ENCODE measurements at places on chromosomes 2 and 18.
A peak's percentile ranks its signal among the peaks of the same experiment; 100 is the strongest.

GRCh38 chr18:22385718-22386117 is 32.0 kb downstream of the CTAGE1 start:
- no peak for DNase-seq

GRCh38 chr2:166112193-166112605 is 15.6 kb downstream of the SCN1A start:
- no peak for DNase-seq

DNA sequence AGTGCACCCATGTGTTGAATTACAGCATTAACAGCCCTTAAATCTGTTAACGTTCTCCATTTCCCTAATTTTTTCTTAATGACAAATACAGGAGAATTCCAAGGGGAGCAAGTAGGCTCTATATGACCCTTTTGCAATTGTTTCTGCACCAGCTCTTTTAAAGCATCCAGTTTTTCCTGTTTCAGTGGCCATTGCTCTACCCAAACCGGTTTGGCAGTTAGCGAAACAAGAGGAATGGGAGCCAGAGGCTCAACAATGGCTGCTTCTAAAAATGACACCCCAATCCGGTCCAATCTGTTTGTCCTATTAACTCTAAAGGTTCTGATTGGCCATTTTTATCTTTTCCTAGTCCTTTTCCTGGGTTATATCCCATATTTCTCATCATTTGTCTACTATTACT is 15.1 kb upstream of the SUCLG1 start:
- DNase-seq: no peak

GRCh38 chr2:232200195-232200594 is 178.4 kb upstream of the ALPP start:
- DNase-seq: no peak

- no peak for DNase-seq
These were observed 99.8 kb upstream of the FZD7 start for GRCh38 chr2:201933792-201934237.

DNA sequence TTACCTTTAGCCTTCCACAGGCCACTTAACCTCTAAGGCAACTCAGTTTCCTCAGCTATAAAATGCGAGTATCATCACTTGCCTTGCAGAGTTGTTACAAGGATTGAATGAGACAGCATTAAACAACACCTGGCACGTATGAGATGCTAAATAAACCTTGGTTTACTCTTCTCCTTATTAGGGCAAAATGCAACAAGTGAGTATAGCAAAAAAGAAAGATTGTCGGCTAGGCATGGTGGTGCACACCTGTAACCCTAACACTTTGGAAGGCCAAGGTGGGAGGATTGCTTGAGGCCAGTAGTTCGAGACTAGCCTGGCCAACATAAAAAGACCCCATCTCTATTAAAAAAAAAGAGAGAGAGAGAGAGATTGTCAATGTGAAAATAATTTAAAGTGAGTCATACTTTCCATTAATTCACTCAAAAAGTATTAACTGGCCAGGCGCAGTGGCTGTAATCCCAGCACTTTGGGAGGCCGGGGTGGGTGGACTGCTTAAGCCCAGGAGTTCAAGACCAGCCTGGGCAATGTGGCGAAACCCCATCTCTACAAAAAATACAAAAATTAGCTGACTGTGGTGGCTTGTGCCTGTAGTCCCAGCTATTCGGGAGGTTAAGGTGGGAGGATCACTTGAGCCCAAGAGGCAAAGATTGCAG is 8.0 kb downstream of the ATAD2B start:
- DNase-seq: no peak

DNA sequence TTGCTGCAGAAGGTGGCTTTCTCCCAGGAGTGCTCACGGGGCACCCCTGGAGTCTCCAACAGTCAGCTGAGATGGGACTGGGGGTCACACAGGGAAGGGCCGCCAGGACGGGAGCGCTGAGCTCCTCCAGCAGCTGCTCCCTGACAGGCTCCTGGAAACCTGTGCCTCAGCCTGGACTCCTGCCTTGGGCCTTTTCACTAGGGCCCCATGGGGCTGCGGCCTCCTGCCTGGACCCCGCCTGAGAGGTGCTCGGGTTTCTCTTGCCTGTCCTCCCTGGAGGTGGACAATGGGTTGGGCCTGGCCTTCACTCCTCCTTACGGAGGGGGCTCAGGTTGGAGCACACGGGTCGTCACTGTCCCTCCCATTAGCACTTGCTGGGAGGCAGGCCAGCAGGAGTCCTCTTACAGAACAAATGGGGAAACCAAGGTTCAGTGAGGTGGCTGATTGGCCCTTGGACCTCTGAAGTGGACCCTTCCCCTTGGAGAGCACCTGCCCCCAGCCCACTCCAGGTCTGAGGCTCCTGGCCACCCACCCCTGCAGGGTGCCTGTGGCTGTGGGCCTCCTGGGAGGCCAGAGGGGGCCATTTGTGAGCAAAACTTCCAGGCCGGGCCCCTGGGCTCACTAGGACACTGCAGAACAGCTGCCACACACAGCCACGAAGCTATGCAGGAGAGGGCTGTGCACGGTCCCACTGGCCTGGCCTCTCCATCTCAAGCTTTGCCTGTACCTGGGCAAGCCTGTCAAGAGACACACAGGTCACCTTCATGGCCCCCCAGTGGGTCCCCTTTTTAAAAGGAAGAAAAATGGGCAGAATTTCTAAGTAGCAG is 57.1 kb upstream of the ODC1 start:
- DNase-seq: no peak

DNA sequence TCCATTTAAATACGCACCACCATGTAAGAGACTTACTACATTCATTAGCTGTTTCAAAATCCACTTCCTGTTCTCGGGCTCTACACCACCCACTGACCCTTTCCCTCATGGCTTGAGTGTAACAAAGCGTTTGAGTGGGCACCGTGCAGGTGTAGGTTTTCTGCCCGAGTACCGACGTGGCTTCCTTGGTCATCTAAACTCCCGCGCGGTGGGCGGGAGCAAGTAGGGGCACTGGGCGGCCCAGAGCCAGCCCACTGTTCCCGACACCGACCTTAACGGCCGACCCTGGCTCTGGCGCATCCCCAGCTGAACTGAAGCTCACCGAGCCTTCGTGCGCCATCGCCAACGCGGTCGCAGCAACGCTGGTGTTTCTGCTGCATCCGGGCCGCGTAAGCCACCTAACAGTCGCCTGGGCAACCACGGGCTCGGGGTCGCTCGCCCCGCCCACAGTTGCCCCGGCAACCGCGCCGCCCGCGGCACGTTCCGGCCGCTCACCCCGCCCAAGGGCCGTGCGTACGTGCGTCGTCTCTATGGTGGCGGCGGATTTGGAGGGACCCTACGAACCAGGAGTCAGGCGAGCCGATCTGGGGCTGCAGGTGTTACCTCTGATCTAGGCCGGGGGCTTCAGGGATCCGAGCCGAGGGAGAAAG is at the start of the genes C2orf81 and WDR54:
TSS of gene C2orf81 (minus strand) at position 399 of the 650 bp plus-strand sequence. CDS start at position 340, 59 bp downstream.
TSS of gene WDR54 (plus strand) at position 510 of the 650 bp plus-strand sequence. CDS start 424 bp downstream, outside the sequence.
- peak; percentile 96 for DNase-seq
